ENCODE measurements at places on chromosomes 1 and 21.

- no peak for DNase-seq
These were observed at the start of gene RORC for GRCh38 chr1:151831605-151832004. RORC (minus strand) TSS chr1:151831802; CDS start chr1:151831764, 38 bp downstream.

GRCh38 chr1:67700692-67701410 is 15.8 kb downstream of the GADD45A start:
- DNase-seq: no peak

- no peak for DNase-seq
These were observed 23.5 kb downstream of the IFI44 start for GRCh38 chr1:78673120-78673519.

- DNase-seq: no peak
These were observed 144.7 kb downstream of the TGFBR3 start for GRCh38 chr1:91741301-91741700.

GRCh38 chr1:5990913-5991312 is 1.3 kb downstream of the NPHP4 start:
- no peak for DNase-seq

GRCh38 chr1:169696273-169697100 is 14.9 kb downstream of the SELL start:
- no peak for DNase-seq

DNA sequence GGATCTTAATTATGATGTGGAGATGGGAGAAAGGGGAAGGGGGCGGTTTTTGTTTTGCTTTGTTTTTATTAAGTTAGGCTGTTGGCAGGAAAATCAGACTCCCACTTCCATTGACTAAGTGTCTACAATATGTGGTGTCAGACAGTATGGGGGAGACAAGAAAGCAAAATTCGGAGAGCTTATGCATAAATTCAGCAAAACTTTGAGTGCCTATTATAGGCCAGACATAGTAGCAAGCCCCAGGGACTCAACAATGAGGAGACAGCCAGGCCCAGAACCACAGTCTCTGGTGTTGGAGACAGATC is 835 bp upstream of the TSPAN2 start:
- DNase-seq: no peak

DNA sequence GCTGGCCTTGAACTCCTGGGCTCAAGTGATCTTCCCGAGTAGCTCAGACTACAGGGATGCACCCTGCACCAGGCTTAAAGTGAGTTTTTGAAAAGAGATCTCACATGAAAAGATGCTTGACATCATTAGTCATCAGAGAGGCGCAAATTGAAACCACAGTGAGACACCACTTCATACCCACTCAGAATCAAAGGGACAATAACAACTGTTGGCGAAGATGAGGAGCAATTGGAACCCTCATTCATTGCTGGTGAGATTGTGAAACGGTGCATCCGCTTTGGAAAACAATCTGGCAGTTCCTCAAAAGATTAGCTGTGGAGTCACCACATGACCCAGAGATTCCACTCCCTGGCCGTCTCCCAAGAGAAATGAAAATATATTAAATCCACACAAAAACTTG is 122.3 kb downstream of the PGBD5 start:
- no peak for DNase-seq

- peak; percentile 64 for DNase-seq
These were observed 66.3 kb upstream of the DIRAS3 start for GRCh38 chr1:68116643-68117235.

DNA sequence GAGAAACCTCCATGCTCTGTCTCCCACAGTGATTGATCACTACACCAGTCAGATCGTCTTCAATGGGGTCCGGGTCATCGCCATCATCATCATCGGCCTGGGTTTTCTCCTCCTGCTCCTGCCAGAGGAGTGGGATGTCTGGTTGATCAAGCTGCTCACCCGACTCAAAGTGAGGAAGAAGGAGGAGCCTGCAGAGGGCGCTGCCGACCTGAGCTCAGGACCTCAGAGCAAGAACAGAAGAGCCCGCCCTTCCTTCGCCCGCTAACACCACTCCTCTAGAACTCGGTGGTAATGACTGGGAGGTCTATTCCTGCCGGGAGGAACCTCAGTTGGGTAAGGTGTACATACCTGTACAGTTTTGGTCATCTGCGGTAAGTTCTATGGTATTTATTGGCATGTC is 50.3 kb upstream of the COA6 start:
- DNase-seq: no peak

- no peak for DNase-seq
These were observed 52.6 kb downstream of the S100B start for GRCh38 chr21:46552274-46552673.

DNA sequence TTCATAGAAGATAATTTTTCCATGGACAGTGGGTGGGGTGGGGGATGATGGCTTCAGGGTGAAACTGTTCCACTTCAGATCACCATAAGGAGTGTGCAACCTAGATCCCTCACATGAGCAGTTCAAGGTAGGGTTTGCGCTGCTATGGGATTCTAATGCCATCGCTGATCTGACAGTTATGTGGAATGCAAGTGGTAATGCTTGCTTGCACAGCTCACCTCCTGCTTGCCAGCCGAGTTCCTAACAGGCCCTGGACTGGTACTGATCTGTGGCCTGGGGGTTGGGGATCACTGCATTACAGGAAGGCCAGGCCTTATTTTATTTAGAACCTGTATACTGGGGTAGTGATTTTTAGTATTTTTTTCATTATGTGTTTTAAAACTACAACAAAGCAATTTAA is 22.0 kb downstream of the MAN1A2 start:
- no peak for DNase-seq

DNA sequence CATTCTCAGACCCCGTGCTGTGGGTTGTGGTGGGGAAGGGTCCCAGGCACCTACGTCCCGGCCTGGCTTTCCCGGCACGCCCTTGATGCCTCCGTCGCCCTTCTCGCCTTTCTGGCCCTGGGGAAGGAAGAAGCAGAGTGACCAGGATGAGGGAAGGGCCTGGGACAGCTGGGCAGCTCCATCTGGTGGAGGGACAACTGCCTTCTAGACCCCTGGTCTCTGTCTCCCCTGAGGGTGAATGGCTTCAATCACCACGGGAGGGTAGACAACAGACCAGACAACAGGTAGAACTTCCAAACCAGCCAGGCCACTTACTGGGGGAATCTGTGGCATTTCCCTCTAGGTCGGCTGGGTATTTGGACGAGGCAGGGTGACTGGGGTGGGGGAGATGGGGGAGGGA is 11.9 kb downstream of the COL16A1 start:
- no peak for DNase-seq

GRCh38 chr1:9317072-9317471 is 24.4 kb downstream of the SPSB1 start:
- DNase-seq: no peak

GRCh38 chr1:184426278-184426674 is 39.4 kb downstream of the C1orf21 start:
- DNase-seq: no peak

GRCh38 chr1:170203693-170204092 is 57.9 kb downstream of the NTMT2 start:
- DNase-seq: no peak

DNA sequence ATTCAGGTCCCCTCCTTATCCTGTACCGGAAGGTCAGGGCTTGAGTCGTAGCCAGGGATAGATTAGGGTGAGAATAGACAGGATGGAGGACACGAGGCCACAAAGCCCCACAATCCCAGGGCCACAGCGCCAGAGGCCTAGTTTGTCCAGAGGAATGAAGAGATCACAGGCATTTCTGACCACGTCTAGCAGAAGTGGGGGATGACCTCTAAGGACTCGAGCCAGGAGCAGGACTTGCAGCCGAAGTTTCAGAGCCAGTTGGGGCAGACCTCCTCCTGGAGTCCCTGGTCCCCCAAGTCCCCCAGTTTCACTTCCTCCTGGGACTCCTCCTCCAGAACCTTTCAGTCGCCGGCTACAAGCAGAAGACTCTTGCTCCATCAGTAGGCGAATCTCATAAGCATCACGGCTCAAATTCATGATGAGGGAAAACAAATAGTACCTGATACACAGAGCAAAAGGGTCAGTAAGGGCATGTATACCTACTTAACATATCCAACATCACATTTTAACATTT is 2.3 kb upstream of the ITGA10 start:
- no peak for DNase-seq

DNA sequence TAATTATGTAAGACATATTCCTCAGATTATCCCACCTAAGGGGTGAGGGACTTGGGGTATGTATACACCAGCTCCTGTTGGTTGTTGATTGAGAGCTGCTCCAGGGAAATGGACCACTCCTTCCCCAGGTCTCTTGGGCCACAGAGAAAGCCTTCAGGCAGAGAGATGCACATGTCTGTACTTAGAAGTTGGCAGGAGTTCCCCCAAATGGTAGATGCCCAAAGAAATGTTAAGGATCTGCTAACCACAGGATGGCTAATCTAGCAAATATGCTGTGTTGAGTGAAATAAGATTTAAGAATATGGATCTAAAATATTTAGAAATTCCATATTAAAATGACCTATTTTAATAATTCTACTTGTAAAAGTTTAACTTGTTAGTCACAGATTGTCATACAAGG is 100.8 kb upstream of the DNAH14 start:
- no peak for DNase-seq

GRCh38 chr1:208980605-208981004 is 602.9 kb upstream of the CAMK1G start:
- no peak for DNase-seq

DNA sequence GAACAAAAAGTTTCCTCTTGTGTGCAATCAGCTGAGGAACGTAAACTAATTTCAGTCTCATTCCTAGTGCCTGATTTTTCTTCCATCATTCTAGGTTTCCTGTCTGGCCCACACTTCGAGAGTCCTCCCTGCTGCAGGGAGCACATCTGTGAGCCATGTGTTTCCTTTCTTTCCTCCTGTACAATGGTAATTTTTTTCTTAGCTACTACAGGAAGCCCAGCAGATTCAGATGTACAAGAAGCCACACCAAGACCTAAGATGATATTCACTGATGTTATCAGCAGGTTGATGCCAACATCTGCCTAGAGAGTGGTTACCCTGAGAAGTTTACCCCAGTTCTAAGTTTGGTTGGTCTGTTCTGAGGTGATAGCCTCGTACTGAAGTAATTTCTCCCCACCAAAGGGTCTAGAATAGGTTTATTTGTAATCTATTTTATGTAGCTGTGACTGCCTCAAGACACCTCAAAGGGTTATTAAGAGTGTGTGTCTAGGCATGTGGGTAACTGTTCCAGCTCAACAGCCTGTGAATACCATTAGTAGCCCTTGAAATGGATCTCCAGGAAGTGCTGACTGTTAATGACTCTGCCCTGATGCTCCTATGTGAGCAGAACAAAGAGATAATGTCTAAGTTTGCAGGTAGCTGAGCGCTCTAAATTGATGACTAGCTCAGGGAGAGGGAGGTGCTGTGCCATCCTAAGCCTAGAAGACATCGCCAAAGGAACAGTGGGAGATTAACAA is 31.7 kb upstream of the CLDN14 start:
- no peak for DNase-seq

DNA sequence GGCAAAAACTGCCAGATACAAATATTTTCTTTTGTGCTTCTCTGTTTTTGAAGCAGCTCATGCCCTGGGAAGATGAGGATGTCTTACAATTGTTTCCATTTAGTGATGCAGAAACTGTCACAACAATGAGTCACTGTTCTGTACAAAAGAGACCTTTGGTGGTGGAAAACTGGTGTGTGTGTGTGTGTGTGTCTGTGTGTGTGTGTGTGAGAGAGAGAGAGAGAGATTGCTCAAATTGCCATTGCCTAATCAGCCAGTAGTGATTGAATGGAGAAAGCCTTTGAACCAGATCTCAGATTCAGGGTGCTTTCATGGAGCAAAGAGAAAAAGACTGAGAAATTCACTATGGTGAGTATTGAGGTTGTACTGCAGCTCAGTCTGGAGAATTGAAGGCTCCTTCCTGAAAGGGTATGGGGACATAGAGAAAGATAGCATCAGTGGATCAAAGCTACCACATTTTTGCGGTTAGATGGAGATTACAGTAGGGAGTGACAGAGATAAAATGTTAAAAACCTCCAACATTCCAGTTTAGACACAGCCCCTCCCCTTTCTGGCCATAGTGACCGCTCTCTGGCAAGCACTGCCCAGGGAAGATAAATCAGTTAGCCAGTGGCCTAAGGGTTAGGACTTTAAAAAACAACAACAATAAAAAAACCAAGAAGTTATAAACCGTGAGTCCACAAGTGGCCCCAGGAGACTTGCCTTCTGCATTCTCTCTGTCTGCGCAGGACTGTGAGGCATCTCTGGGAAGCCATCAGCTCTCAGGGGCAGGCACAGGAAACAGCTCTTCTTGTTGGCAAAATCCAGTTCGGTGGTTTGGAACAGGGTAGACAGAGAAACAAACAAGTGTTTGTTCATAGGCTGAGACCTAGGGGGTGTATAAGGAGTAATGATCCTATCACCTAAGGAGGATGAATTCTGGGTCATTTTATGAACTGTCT is 406.5 kb downstream of the DUSP10 start:
- DNase-seq: peak; percentile 51

DNA sequence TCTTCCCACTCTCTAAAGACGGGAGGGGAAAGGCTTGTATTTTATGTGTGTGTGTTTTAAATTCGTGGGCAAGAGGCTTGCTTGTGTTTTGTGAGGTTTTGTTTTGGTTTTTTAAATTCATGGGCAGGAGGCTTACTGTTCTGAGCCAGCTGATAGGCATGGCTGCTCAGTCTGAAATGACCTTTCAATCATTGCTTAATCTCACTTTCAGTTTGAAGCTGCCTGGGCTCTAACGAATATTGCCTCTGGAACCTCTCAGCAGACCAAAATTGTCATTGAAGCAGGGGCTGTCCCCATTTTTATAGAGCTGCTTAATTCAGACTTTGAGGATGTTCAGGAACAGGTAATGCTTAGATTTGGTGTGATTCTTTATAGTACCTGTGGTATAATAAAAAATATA is 20.3 kb upstream of the TXLNA start:
- DNase-seq: no peak

DNA sequence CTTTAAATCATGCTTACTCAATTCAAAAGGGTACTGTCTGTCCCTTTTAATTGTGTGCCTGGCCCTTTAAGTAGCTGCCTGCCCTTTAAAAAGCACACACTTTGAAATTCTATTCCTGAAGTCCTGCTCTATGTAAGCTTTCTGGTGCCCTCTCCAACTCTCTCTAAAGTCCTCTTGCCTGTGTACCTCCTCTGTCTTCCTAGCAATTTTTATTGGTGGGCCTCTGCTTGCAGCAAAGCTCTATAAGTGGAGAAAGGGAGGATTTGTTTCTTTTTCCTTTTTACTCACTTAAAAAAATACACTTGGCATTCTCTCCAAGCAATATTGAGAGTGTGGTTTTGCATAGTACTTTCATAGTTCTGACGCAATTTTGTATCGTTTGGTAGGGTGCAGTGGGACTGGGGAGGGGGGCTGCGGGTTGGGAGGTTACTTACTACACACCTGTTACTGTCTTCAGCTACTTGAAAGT is 135.4 kb downstream of the LMO4 start:
- no peak for DNase-seq

GRCh38 chr1:153390938-153391710 is at the start of gene S100A8:
S100A8 (minus strand) TSS chr1:153391073; CDS start chr1:153390535, 538 bp downstream.
- no peak for DNase-seq

- no peak for DNase-seq
These were observed 464.5 kb downstream of the MATN1 start for GRCh38 chr1:30258876-30259275.

GRCh38 chr1:54885807-54886723 is 930 bp downstream of the DHCR24 start:
- DNase-seq: no peak
